Muscle of back (tissue), 13 donors: ENCODE measurements at places on chromosomes 2 and 18. TPM values are rescaled to one million over a fixed set of nuclear protein-coding genes. Genes with fewer than 3 reads are reported as not detected.

DNA sequence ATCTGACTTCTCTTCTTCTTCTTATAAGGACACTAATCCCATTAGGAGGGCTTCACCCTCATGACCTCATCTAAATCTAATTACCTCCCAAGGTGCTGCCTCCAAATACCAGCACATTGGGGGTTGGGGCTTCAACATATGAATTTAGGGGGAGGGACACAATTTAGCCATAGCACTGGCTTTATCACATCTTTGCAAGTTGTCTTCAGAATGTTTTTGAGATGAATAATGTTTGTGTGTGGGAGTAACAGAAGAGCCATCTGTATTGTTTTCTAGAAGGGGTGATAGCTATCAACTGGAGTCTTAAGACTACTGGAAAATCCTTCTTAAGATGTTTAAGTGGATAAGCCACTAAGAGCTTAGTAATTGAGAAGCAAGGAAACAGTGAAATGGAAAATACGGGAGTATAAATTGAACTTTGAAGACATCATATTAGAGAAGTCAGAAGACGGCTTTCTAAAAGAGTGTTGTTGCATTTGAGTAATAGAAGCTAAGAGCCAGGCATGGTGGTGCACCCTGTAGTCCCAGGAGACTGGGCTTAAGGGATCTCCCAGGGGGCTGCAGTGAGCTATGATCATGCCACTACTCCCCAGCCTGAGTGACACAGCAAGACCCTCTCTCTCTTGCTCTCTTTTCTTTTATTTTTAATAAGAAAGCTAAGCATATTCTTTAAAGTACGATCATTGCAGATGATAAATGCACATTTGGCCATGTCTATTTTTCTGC lies 32.6 kb upstream of the B3GNT2 start:
- no peak for DNase-seq

- DNase-seq: no peak
Observed at GRCh38 chr2:234858145-234858544, 93.7 kb upstream of the SH3BP4 start.

The BCS1L gene
- polyA plus RNA-seq: 27.8 TPM

The CFLAR gene
- 51.6 TPM for polyA plus RNA-seq
